ENCODE measurements at places on chromosomes 16 and 17.

GRCh38 chr17:67750067-67750466, 32.3 kb downstream of the NOL11 start:
- no peak for DNase-seq

DNA sequence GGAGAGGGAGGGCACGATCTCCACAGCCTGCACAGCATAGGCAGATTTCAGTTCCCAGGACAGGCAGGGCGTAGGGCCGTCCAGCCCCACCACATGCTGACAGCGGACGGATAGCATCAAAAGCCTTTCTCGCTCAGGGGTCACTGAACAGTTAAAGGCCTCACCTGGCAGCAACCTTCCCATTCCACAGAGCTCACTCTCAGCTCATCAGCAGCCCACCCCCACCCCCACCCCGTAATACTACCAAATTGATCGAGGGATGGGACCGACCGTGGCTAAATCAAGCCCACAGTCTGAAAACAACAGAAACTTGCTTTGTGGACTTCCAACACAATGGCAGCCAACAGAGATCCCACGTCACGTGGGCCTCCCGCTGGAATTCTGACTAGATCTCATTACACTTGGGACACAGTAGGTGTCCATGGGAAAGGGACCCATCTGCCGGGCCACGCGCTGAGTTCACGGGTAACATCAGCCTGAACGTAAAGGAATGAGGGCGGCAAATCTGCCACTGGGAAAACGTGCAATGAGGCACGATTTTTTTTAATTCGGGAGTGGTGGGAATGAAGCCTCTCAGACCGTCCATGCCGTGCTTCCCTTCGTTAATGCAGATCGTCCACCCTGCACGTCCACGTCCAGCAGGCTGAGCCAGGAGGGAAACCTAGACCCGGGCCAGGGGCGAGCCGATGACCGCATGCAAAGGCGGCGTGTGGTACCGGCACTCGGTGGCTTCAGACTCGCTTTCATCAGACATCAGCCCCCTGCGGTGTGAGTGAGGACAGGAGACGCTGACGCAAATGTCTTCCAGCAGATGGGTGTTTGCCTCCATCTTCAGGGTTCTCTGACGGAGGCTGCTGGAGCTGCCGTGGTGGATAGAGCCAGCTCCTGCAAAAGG, 92.1 kb downstream of the TBC1D16 start:
- no peak for DNase-seq

DNA sequence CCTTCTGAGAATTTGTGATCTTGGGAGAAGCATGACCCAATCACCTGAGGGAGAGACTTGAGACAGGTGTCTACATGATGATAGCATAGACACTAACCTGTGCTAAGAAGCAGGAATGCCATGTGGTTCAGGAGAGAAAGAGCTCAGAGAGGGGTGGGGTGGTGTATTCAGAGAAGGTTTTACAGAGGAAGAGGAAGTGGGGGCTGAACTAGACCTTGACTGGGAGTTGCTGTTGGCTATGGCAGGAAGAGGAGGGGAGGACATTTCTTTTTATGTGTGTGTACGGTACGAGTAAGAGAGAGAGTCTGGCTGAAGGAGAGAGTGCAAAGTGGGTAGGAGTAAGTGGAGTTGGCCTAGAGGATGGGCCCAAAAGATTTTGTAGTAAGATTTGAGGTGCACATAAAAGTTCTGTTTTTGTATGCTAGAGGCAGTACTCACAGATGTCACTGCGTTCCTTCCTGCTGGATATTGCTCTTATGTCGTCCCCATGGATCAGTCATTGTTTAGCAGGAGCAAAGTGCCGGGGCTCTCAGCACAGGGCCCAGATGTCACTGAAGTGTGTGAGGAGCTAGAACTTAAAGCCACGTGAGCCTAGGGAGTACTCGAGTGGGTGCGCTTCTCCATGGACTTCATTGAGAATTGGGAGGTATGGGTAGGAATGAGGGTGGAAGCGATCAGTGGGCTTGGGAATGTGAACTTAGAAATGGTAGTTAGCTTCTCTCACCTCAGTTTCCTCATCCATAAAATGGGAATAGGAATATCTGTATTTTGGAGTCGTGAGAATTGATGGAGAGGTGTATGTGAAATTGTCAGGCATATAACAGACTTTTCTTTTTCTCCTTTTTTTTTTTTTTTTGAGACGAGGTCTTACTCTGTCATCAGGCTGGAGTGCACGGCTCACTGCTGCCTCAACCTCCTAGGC, 22.1 kb downstream of the SLC7A6 start:
- no peak for DNase-seq

- no peak for DNase-seq
Measured at GRCh38 chr17:82385559-82386254, 14.1 kb downstream of the UTS2R start.

DNA sequence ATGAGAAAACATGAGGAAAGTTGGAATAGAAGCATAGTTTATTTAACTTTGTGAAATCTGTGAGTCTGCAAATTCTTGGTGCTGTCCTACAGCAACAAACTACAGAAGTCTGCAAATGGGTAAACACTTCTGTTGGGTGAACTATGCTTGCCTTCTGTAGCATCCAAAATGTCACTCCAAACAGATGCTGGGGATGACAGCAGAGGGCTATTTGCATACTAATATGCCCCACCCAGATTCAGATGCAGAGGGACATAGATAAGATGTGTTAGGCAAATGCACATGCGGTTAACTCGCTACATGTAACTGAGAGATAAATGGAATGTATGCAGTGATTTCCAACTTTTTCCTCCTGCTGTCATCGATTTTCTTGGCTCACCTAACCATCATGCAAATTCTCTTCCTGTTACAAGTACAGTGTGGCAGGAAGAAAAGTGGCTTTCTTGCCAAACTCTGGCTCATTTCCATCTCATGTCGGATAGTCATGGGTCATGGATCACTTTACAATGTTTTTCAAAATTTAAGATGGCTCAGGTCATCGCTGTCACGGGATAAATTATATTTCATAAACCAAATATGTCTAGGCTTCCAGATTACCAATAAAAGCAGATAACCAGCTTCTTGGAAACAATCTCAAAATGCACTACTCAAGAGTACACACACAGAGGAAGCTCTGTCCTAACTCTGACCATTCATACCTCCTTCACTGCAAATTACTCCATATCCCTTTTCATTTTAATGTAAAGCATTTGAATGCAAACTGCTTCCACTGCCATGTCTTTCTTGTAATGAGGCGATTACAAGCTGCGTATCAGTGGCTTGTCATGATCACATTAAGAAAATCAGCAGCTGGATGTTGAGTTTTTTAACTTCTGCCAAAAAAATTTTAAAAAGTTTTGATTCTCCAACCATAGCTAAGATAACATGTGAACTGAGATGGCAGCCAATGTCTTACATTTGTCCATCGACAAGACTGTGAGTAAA, 47.7 kb downstream of the ADAMTS18 start:
- no peak for DNase-seq
